Karpas-422 (cell line): ENCODE measurements at places on chromosomes 16 and 17. TPM values are rescaled to one million over a fixed set of nuclear protein-coding genes. Genes with fewer than 3 reads are reported as not detected.
A peak's percentile ranks its signal among the peaks of the same experiment; 100 is the strongest.

Gene MFSD6L
- not detected in 2 replicates for total RNA-seq

Gene MAP2K6
- 95.6 and 106 TPM in 2 replicates for total RNA-seq

Gene GRIN2A
- total RNA-seq, result not detected in 2 replicates

Gene NOD2
- not detected in 2 replicates for total RNA-seq

Gene SGCA
- not detected in 2 replicates for total RNA-seq

Gene TSPAN10
- 1.5 and 1.7 TPM in 2 replicates for total RNA-seq

GRCh38 chr17:80181431-80181830 is 11.6 kb downstream of the CARD14 start:
- DNase-seq, result no peak
- H3K4me3 ChIP-seq, result no peak overlapping the region
- H3K27ac ChIP-seq, result no peak overlapping the region
- no peaks in the 10 kb centered on the region for H3K36me3 ChIP-seq

- no peaks in the 10 kb centered on the region for H3K27me3 ChIP-seq
- no peak overlapping the region for H3K4me3 ChIP-seq
- H3K36me3 ChIP-seq, result no peaks in the 10 kb centered on the region
- H3K27ac ChIP-seq, result no peak overlapping the region
Observed at GRCh38 chr16:76335180-76335974, 58.2 kb downstream of the CNTNAP4 start.

DNA sequence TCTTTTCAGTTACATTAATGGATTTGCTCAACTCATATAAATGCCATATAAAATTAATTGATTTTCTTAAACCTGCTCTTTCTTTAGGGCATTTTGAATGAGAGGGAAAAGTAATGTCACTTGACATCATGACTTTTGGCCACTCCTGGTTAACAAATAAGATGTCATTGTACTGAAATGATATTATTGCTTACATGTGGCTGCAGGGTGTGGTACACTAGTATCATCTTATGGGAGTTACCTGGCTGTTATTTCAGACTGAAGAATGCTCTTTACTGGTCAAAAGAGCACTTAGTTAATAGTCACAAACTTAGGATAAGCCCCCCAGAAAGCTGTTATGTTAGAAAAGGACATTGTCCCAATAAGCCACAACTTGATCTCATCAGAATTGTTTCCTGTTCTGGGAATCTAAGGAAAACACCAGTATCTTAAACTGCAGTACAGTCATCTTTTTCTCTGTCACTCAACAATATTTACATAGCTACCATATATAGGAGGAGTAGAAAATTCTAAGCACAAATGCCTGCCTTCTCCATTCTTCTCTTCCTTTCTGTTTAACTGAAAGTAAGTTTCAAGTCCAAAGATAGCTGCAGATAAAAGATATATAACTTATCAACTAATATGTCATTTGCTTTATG is 53.9 kb upstream of the MRC2 start:
- peaks cover 5% of the 10 kb centered on the region for H3K4me1 ChIP-seq
- no peak overlapping the region for H3K27ac ChIP-seq
- no peak for DNase-seq
- H3K4me3 ChIP-seq, result no peak overlapping the region
- no peaks in the 10 kb centered on the region for H3K27me3 ChIP-seq
- peaks cover 22% of the 10 kb centered on the region; the same call in 1 of the 2 replicates for H3K36me3 ChIP-seq

DNA sequence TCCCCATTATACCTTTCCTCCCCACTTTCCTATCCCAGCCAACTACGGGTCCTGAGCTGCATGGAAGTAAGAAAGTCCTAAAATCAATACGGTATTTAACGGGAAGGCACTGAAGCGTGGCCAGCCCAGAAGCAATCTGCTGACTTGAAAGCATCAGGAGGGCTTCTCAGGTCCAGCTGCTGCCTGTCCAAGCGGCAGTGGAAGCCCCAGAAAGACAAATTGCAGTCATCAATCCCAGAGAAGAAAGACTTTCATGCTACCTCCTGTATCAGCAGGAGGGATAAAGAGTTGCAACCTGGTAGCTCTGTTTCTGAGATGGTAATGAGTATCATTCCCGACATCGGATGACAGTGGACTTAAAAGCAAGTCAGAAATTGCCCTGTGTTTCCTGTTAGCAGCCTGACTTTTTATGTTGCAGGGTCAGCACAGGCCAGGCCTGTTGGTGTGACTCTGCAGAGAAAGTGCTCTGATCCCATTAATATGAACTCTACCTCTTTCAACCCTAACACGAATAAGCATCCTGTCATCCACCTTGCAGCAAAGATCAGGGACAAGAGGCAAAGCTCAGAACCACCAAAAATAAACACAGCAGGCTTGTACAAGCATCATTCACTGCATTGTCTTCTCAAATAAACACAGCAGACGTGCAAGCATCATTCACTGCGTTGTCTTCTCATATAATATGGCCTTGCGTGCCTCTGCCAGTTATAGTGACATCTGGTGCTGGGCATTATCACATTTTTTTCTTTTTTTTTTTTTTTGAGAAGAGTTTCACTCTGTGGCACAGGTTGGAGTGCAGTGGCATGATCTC is 358.6 kb upstream of the CDH11 start:
- H3K27ac ChIP-seq, result no peak overlapping the region
- DNase-seq, result no peak
- H3K27me3 ChIP-seq, result no peaks in the 10 kb centered on the region

GRCh38 chr17:66322764-66323163 is 20.4 kb downstream of the PRKCA start:
- no peak overlapping the region for H3K4me3 ChIP-seq
- no peaks in the 10 kb centered on the region for H3K36me3 ChIP-seq
- H3K27ac ChIP-seq, result no peak overlapping the region
- H3K4me1 ChIP-seq, result no peaks in the 10 kb centered on the region

- H3K4me1 ChIP-seq, result no peaks in the 10 kb centered on the region
- H3K36me3 ChIP-seq, result no peaks in the 10 kb centered on the region
- no peak for DNase-seq
- H3K4me3 ChIP-seq, result no peak overlapping the region
Observed at GRCh38 chr16:1045993-1046911, 26.3 kb upstream of the SSTR5 start.

DNA sequence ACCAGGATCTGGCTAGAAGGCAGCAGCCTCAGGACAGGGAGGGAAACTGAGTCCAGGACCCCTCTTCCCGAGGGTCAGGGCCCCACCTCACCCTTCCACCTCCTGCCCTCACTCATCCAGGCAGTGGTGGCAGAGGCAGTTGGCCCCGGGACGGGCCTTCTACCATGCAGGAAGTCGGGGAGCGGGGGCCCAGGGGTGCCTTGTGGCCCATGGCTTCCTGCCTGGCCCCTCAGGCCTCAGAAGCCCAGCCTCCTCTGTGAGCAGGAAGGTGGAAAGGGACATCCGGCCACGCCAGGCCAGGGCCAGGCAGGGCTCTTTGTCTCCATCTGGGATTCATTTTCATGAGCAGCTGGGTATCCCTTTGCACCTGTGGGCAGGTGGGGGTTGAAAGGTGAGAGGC is 58.5 kb downstream of the BAHCC1 start:
- DNase-seq, result no peak
- H3K4me1 ChIP-seq, result no peaks in the 10 kb centered on the region
- H3K27me3 ChIP-seq, result no peaks in the 10 kb centered on the region
- no peak overlapping the region for H3K27ac ChIP-seq
- no peaks in the 10 kb centered on the region for H3K36me3 ChIP-seq
- no peak overlapping the region for H3K4me3 ChIP-seq

DNA sequence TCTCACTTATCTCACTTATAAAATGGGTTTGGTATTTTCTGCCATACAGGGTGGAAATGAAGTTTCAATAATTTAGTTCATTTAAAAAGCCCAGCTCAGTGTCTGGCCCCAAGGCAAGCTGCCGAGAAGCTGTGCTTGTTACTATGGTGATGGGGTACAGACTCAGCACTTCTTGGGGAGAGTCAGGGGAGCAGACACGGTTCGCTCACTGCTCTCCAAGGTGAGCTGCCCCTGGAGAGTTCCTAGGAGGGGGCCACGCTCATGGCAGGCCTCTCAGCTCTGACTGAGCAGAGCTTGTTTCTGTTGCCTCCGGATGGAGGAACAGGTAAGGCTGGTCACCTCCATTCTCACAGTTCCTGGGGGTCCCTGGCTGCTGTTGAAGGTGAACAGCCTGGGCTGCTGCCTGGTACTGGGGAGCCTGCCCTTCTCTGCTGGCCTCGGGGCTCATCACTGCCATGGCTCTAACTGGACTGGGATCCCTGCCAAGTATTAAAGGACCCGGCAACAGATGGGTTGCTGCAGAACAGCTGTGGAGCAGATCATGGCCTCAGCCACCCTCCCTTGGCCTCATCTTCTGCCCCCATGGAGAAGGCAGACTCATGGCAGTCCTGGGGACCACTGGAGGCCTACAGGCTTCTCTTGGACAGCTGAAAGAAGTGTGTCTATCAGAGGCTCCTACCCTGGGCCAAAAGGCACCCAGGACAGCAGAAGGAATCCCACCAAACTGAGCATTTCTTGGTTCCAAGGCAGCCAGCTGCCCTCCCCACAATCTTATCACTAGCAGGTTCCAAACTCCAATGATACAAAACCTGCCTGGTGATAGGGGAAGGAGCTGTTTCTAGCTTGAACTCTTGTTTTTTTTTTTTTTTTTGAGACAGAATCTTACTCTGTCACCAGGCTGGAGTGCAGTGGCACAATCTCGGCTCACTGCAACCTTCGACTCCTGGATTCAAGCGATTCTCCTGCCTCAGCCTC is 25.9 kb upstream of the SPATA32 start:
- no peaks in the 10 kb centered on the region for H3K27me3 ChIP-seq
- no peak overlapping the region for H3K4me3 ChIP-seq
- H3K36me3 ChIP-seq, result peaks cover 36% of the 10 kb centered on the region; the same call in 1 of the 2 replicates
- H3K27ac ChIP-seq, result peak overlapping the region; percentile 21; the same call in 1 of the 2 replicates
- peaks cover 30% of the 10 kb centered on the region for H3K4me1 ChIP-seq
- DNase-seq, result no peak

DNA sequence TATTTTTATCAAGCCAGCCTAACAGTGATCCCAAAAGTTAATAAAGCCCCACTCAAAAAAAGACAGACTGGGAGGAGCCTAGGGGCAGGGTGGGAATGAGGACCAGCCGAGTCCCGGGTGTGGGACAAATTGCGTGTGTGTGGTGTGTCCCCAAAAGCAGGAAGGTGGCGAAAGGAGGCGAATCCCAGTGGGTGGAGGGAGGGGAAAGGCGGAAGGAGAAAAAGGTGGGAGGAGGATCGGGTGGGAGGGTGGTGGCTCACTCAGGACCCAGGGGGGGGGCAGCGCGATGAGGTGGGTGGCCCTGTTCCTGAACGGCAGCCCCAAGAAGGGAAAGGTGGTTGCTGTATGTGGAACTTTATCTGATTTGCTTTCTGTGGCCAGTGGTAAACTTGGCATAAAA is 102.4 kb downstream of the SPECC1 start:
- H3K27ac ChIP-seq, result no peak overlapping the region
- H3K36me3 ChIP-seq, result no peaks in the 10 kb centered on the region
- no peak for DNase-seq
- H3K4me1 ChIP-seq, result peaks cover 5% of the 10 kb centered on the region

DNA sequence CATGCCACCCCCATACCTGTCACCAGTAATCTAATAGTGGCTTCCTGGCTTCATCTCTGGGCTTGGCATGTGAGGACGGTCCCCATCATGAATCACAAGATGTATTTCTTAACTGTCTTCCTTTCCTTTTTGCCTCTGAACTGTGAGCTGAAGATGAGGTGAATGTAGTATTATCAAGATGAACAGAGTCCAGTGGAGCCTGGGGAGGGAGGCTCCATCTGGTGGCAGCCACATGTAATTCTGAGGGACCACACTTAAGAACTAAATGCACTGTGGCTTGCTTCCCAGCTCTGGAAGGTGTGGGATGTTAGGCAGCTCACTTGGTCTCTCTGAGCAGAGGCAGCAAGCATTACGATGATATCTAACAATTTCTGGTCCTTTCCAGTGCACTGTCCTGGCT is 354.9 kb upstream of the ASIC2 start:
- DNase-seq, result peak; percentile 47
- no peaks in the 10 kb centered on the region for H3K36me3 ChIP-seq
- H3K4me3 ChIP-seq, result no peak overlapping the region
- no peaks in the 10 kb centered on the region for H3K27me3 ChIP-seq
- H3K27ac ChIP-seq, result no peak overlapping the region

DNA sequence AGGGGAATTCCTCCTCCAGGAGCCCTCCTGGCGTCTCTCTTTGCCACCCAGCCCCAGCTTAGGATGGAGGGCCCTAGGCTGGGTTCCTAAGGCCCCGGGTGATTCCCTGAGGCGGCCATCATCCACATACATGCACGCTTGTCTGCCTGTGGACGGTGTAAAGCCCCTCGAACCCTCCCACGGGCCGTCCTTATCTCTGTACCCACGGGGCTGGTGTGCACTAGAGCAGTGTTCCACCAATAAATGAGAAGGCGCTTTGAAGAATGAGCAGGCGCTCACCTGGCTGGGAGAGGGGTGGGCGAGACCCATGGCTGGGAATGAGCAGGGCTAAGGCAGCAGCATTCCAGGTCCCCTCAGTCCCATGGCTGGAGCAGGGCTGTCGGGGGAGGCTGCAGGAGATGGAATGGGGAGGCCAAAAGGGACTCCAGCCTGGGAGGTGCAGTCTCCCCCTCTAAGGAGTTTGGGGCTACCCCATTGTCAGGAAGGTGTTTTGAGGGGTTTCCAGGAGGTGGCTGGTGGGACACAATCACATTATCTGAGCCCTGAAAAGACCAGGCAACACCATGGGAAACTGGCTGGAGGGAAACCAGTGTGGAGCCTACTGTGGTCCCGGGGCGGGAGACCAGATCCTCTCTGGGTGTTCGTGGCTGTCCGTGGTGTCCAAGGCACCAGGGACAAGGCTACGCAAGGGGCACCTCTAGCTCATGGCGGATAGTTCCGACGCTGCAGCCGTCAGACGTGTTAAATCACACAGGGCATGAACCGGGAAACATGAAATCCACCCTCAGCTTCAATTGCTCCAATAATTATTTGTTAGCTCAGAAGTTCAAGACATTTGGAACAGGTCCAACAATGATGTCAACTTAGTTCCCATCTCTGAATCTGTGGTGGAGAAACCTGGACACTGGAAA is 87.5 kb upstream of the DNAH17 start:
- DNase-seq, result no peak
- H3K36me3 ChIP-seq, result no peaks in the 10 kb centered on the region
- no peak overlapping the region for H3K4me3 ChIP-seq
- no peaks in the 10 kb centered on the region for H3K27me3 ChIP-seq
- H3K27ac ChIP-seq, result no peak overlapping the region

DNA sequence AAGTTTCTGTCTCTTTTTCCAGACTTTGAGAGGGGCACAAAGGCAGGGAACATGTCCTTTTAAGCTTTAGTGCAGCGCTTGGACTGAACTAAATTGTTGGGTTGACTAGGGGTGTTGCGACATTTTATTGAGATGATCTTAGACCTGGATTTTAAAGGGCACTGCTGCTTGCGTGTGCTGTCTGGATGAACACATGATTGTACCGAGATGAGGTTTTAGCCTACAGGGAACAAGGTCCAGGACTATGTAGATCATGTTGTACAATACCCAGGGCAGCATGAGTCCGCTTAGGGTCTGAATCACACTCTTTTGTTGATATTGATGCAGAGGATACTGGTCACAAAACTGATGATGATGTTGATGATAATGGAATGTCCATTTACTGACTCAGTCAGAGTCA is 5.2 kb upstream of the RGS9 start:
- DNase-seq, result no peak
- H3K27ac ChIP-seq, result no peak overlapping the region
- H3K36me3 ChIP-seq, result no peaks in the 10 kb centered on the region
- no peaks in the 10 kb centered on the region for H3K27me3 ChIP-seq
